ENCODE measurements at places on chromosomes 2 and 18.

GRCh38 chr2:101096619-101097142, 54.5 kb downstream of the TBC1D8 start:
- DNase-seq: no peak

- DNase-seq: no peak
Observed at GRCh38 chr2:8448824-8449556, 232.9 kb upstream of the ID2 start.

DNA sequence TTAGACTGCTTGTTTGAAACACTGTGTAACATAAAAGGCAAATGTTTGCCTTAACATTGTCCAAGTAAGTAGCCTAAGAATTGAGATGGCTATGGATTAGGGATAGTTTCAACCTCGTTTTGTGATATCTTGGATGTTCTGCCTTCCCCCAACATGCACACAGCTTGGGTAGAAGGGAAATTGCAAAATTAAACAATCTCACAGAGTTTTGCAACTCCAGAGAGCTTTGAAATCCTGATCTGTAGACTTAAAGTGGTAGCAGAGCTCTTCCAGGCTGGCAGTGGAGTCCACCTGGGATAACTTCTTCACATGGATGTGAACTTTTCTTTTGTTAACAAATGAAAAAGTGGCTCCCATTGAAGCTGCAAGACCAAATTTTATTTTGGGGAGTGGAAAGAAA, 59.6 kb downstream of the CHRNA1 start:
- no peak for DNase-seq

GRCh38 chr2:165410276-165410675, 59.2 kb upstream of the CSRNP3 start:
- no peak for DNase-seq
